Stimulated activated naive CD4-positive, alpha-beta T cell treated with Interleukin-2 at 50 U/mL for 16 hours (primary cell): ENCODE measurements at places on chromosomes 4 and X.

GRCh38 chr4:119788349-119789266 is 160.0 kb upstream of the PDE5A start:
- DNase-seq, result no peak

GRCh38 chr4:141079393-141079930 is 53.8 kb downstream of the RNF150 start:
- no peak for DNase-seq

- DNase-seq, result no peak
These were observed 26.4 kb downstream of the GAK start for GRCh38 chr4:905485-906338.

- DNase-seq, result no peak
These were observed 121.0 kb downstream of the PPA2 start for GRCh38 chr4:105352826-105353225.

DNA sequence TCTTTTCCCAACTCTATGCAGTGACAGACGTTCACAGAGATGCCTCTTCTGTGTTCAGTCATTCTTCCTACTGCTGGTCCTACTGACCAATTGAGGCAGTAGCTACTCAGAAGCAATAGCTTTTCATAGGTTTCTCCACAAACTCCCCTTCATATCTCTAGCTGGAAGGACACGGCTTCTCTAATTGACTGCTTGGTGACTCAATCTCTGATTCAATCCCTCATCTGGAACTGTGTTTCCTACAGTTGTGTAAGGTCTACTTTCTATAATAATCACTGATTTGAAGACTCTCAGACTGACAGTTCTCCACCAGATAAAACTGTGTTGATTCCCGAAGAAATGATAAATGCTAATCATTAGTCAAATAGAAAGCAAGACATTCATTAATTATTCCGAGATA is 111.5 kb downstream of the DTHD1 start:
- no peak for DNase-seq

DNA sequence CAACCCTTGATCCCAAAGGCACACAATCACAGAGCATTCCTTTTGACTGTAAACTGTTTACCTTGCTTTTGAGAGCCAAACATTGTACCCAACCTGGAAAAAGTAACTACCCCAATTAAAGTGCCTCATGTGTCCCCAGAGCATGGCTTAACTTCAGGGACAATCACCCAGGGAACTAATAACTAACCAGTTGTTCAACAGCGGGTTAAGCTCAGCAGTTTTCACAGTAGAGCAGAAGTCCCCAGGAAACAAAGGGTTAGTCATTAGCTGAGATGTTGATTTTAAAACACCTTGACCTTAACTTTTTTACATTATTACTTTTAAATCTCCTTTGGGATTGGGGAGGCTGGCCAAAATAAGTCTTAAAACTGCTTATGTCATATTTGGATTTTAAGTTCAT is 94.8 kb downstream of the RELL1 start:
- no peak for DNase-seq

DNA sequence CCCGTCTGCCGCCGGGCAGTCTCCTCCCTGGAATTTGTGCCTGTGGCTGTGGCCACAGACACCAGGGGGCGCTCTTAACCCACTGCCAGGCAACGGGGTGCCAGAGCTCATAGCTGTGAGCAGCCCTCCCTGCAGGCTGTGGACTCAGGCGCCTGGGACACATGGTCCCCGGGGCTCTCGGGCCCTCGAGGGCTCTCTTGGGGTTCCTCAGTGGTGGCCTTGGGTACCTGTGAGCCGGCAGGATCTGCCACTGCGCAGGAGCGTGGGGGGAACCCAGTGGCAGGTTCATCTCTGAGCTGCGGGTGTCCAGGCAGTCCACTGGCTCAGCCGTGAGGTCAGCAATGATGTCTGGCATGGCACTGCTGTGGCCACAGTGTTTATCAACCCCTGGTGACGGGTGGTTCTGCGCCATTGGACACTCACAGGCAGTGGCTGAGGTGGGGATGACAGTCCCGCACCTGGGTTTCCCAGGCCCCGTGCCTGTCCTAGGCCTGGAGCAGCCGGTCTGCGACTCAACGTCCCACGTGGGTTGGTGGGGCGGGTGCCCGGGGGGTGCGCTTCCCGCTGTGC is 37.2 kb downstream of the PCGF3 start:
- DNase-seq, result peak; percentile 64

GRCh38 chr4:92445127-92445526 is 141.4 kb downstream of the GRID2 start:
- DNase-seq, result no peak

- no peak for DNase-seq
These were observed 28.3 kb downstream of the FGFRL1 start for GRCh38 chr4:1039493-1040343.

- DNase-seq, result no peak
These were observed 11.1 kb upstream of the EREG start for GRCh38 chr4:74353858-74354257.

DNA sequence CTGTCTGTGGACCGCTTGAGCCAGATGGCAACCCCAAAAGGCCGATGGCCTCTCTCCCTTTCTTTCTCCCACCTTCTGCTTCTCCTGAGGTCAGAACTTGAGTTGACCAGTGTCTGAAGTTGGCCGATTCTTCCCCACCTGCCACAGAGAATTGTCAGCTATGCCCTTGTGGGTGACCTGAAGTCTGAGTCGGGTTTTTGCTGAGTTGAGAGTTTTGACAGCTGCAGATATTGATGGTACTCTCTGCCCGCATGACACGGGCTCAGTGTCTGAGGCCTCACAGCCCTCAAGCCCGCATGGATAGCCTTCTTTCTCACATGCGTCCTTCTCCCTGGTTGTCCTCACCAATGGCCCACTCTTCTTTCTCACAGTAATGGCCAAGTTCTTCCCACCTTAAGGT is 111.0 kb downstream of the EFNB1 start:
- DNase-seq, result no peak

DNA sequence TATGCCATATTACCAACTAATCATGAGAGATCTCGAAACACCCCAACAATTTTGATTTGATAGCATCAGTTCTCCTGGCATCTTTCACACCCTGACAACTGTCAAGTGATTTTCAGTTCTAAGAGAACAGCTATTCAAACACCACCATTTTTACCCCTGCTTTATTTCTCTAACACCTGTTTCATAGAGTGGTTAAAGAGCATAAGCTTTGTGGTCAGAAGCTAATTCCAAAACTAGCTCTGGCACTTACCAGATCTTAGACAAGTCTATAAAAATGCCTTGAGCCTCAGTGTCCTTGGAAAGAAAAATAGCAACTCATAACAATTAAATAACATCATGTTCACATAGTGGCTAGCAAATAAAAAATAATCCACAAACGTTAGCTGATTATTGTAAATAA is 17.9 kb downstream of the PPA2 start:
- DNase-seq, result no peak

GRCh38 chr4:138222046-138222445 is 20.1 kb downstream of the SLC7A11 start:
- DNase-seq, result no peak

- no peak for DNase-seq
These were observed 109.1 kb upstream of the MED14 start for GRCh38 chrX:40844471-40844870.

GRCh38 chr4:119498527-119498926 is 130.1 kb downstream of the PDE5A start:
- DNase-seq, result no peak

- DNase-seq, result no peak
These were observed 436.6 kb downstream of the SPRY1 start for GRCh38 chr4:123833171-123833643.

DNA sequence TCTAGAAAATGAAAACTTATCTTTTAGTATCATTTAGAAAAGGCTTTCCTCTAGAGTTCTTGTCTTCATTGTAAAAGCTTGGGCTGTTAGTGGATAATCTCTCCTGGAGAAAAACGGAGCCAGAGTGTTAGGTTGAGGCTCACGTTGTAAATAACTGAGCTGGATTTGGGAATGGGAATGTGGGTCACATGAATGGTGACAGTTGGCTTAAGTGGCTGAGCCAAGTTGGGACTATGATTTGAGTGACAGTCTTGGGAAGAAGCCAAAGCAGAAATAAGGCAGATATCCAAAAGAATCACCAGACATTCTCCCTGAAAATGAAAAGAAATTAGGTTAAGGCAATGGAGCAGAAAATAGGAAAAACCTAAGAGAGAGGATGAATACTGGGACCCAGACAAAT is 33.6 kb upstream of the PDGFC start:
- DNase-seq, result no peak

- DNase-seq, result no peak
These were observed 215.7 kb downstream of the GC start for GRCh38 chr4:71568131-71568530.

DNA sequence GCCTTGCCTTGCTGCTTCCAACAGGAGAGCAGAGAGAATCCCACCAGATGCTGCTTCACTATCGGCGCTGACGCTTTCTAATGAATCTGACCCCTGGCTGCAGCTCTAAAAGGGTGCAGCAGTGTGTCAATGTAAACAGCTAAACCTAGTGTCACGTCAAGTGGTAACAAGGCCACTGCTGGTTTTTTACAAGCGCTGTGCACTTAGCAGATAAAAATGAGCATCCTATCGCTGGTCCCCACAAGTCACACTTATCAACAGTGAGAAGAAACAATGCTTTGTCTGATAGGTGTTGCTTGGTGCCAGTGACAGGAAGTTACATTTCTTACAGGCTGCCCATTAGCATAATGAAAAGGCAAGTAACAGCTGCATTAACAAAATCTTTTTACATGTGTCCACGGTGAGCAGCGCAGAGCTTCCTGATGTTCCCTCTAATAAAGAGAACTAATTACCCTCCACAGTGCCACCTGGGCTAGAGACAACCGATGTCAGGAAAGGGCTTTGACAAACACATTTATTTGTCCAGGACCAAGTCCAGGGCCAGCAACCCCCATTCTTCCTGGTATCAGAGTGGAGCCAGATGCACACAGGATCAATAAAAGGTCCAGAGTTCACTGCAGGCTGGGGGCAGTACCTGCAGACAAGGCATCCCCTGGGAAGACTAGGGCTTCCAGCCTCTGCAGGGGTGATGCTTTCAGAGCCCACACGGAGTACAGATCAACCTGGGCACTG is 176.0 kb downstream of the MGST2 start:
- no peak for DNase-seq

- no peak for DNase-seq
These were observed 109.0 kb downstream of the RPS6KA6 start for GRCh38 chrX:84078991-84079390.

GRCh38 chr4:89242216-89242615 is 65.4 kb downstream of the GPRIN3 start:
- DNase-seq, result no peak

DNA sequence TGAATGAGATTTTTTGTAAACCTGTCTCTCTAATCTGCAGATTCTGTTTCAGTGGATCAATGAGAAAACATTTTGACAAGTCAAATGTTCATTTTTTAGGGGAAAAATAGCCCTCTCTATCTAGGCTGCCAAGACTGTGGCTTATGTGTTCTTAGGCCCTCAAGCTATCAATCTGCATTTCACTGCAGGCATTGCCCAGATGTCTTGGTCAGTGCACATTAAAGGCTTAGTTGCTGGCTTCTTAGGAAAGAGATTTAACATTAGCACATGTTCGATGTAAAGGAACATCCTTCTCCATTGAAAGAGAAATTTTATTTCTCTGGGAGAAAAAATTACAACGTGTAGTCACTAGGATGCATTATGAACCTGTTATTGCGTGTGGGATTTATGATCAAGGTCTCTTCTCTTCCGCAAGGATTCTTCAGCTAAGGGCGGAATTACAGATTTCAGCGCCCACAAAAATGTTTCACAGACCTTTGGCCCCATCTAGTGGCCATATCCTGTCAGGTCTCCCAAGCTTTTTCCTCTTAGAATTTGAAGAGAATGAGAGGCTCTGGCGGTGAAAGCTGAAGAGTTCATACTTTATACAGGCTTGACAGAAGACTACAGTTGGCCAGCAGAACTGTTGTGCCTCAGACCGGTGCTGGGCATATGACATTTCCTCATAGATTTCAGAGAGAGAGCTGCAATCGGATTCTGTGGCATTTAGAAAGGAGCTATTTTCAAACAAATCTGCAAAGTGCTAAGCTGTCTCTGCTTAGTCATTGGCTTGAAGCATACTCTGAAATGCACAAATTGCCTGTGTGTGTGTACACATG is 144.6 kb upstream of the NOCT start:
- no peak for DNase-seq

DNA sequence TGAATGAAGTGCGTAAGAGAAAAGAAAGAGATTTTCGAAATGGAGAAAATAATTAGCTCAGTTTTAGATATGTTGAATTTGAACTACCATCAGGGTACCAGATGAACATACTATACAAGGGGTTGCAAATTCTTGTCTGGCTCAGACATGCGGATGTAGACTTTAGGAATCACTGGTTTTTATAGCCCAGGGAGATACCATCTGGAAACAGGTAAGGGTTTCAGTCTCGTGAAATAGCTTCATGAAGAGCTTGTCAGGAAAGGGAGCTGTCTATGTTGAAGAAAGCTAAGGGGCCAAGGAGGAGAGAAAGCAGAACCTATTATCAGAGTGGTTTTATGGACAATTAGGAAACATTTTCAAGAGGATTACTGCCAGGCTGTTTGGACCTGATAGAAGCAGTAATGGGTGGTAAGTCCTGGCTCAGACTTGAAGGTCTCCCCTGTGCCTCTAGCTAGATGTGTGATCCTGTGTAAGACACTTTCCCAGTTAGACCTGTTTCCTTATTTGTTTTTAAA is 6.7 kb downstream of the RAB9A start:
- DNase-seq, result no peak

- DNase-seq, result no peak
These were observed 39.1 kb upstream of the TMEM184C start for GRCh38 chr4:147578051-147578476.

DNA sequence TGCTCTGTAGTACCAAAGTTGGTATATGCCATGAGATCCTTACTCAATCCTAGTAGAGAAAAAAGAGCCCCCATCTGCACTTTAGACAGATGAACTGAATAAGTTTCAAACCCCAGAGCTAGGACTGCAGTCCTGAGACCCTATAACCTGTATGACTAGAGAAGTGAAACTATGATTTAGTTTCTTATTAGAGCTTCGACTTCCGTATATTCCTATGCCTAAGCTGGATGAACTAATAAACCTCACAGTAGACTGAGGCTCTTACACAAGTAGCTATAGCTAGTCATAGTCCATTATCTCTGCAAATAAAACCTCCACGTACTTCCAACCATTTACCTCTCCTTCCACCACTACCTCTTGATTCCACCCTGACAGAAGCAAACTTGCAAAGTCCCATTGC is 6.3 kb upstream of the OTUD4 start:
- no peak for DNase-seq

DNA sequence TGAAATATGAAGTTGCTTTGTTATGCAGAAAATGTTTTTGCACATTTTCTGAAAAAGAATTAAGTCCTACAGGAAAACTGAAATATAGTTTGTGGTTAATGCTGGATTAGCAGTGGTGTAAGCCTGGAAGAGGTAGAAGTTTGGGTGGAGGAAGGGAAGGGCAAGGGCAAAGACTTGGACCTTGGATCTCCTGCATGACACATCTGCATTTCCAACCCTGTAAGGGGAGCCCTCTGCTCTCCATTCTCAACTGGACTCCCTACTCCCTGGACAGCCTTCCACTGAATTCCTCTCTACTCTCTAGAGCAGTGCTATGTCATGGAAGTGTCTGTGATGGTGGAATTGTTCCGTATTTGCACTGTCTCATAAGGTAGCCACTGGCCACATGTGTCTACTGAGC is 4.6 kb downstream of the CASP6 start:
- DNase-seq, result no peak

GRCh38 chr4:15443371-15444160 is 15.7 kb downstream of the C1QTNF7 start:
- DNase-seq, result no peak

- DNase-seq, result no peak
These were observed 256.2 kb downstream of the EVC2 start for GRCh38 chr4:5452156-5452555.

- DNase-seq, result no peak
These were observed 20.0 kb downstream of the SH3KBP1 start for GRCh38 chrX:19867411-19867732.
